ENCODE measurements at places on chromosomes 11 and 22.

- DNase-seq: no peak
Observed at GRCh38 chr11:19382131-19382611, 141.4 kb upstream of the E2F8 start.

DNA sequence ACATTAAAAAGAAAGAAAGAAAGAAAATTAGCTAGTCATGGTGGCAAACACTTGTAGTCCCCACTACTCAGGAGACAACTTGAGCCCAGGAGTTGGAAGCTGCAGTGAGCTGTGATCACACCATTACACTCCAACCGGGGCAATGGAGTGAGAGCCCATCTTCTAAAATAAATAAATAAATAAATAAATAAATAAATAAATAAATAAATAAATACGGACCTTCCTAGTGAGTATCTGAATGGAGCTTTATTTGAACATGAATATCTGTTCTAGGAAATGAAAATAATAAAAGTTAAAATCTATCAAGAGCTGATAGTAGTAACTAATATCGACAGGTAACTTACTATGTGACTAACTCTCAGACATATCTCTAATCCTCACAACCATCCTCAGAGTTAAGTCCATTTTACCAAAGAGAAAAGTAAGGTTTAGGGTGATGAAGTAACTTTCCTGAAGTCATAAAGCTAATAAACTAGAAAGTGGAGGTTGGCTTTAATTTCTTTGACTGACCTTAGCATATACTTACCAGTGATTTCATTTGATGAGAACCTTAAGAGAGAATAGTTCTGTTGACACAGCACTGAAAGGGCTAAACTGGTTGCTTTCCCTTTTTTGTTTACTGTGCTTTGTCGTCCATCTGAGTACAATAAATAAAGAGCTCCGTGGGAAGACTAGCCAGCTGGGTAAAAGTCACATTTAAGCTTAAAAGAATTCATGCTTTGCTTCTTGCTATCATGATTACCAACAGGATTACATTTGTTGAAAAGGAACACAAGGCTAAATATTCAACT, 22.4 kb downstream of the ENTHD1 start:
- DNase-seq: no peak

DNA sequence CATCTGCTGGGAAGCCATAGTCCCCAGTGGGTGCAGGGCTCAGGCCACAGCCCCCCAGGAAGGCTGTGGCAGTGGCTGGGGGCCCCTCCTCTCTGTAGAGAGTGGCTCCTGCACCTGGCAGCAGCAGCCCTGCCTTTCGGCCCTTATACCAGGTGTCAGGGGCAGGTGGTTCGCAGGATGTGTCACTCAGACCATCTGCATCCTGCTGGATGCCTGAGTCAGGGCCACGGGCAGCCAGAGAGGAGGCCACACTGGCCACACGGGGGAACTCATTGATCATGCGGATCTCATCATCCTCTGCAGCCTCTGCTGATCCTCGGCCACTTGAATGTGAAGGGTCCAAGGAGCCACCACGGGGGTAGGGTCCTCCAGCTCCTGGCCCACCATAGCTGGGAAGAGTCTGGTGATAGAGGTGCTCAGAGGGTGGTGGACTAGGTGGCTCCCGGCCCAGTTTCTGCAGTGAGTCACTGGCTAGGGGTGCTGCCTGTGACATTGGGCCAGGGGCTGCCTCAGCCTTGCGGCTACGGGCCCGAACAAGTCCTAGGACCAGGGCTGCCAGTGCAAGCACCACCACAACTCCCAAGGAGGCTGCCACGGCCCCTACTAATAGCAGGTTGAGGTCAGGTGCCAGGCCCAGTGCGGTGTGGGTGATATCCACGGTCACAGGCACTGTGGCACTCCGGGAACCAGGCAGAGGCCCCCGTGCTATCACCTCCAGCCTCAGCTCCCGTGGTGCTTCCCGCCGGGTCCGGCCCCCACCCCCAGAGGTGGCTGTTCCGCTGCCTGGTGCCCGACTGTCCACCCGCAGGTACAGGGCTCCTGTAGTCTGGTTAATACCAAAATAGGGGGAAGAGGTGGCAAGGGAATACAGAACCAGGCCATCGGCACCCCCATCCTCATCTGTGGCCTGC, 3.3 kb upstream of the TPP1 start:
- DNase-seq: no peak

- no peak for DNase-seq
Observed at GRCh38 chr11:67247946-67248550, 18.2 kb upstream of the GRK2 start.

DNA sequence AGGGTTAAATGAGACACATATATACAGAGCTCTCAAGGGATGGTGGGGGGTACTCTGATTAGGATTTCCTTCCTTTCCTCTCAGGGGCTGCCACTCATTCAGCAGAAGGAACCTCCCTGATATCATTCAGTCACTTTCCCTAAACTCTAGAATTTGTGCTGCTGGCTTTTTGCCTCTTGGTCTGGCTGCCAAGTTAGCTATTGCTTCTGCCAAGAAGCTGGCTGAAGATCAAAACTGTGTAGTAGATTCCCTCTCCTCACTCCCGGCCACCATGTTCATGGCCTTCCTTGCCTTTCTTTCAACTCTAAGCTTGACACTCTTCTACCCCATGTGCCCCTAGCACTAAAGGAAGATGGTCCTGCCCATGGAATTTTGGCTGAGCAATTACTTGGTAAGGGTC, 18.7 kb downstream of the SLC6A5 start:
- no peak for DNase-seq

- DNase-seq: no peak
Observed at GRCh38 chr11:47154616-47155570, 21.8 kb downstream of the ARFGAP2 start.

DNA sequence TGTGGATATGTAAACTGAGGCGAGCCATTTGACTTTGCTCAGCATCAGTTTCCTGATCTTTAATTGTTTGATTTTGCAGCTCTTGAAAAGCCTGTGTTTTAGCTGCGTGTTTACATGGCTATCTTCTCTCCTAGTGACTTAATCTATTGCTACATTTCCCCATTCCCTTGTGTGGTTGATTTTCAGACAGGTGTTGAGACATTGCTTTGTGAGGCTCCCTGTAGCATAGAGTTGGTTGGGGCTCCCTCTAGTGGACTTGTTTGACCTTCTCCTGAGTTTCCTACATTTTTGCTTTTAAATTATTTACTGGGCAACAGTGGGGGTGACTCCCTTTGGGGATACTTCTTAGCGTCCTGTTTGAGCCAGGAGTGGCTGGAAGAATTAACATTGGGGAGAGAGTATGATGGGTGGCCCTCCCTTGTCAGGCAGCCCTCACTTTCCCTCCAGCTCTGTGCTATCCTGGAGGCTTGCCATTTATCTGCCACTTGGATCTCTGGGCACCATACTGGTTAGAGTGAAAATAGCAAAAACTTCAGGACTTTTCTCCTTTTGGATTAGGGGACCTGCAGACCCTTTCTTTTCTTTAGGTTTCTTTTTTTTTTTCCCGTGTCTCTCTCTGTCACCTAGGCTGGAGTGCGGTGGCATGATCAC, 9.2 kb upstream of the CBL start:
- DNase-seq: no peak

GRCh38 chr11:61742391-61742790, 10.0 kb upstream of the MYRF start:
- no peak for DNase-seq
